CD4-positive, alpha-beta memory T cell (primary cell): ENCODE measurements at places on chromosomes 6 and 20.

DNA sequence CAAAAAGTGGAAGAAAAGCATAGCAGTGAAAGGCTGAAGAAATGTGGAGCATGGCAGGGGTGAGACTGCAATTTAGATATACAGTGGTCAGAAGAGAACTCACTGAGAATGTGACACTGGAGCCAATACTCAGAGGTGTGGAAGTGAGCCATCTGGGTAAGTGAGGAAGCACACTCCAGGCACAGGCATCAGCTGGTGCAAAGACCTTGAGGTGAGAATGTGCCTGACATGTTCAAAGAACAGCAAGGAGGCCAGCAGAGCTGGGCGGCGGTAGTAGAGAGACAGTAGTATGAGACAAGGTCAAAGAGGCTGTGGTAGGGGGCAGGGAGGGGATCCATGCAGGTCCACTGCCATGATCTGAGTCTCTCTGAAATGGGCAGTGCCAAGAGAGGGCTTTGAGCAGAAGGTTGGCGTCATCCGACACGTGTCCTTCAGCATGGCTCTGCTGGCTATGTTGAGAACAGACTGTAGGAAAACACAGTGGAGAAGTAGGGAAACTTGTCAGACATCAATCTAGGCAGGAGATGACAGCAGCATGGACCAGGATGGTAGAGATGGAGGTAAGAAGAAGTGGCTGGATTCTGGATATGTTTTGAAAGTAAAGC lies 84.4 kb downstream of the PLCG1 start:
- DNase-seq, result no peak

- no peak for DNase-seq
These were observed 1.2 kb upstream of the ACSS1 start for GRCh38 chr20:25058847-25059810.

DNA sequence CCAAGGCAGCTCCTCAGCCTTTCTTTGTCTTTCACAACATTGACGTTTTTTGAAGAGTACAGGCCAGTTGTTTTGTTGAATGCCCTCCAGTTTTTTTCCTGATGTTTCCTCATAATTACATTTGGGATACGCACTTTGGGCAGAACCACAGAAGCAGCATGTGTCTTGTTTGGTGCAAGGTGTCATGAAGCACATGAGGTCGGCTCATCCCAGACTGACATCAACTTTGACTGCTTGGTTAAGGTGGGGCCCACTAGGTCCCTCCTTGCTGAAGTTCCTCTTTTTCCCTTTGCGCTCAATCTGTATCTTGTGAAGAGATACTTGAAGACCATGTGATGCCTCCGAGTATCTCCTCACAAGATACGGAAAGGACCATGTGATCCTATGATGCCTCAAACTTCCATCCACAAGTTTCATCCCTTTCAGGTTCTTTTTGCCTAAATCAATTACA lies 10.5 kb downstream of the SNAI1 start:
- no peak for DNase-seq

- no peak for DNase-seq
These were observed 3.2 kb downstream of the TXLNB start for GRCh38 chr6:139288496-139289040.

GRCh38 chr20:32289661-32290431 lies 12.4 kb downstream of the KIF3B start:
- no peak for DNase-seq

GRCh38 chr6:126631363-126631762 lies 291.4 kb downstream of the CENPW start:
- DNase-seq, result no peak

- DNase-seq, result no peak
These were observed 19.6 kb downstream of the FARS2 start for GRCh38 chr6:5280920-5281319.

DNA sequence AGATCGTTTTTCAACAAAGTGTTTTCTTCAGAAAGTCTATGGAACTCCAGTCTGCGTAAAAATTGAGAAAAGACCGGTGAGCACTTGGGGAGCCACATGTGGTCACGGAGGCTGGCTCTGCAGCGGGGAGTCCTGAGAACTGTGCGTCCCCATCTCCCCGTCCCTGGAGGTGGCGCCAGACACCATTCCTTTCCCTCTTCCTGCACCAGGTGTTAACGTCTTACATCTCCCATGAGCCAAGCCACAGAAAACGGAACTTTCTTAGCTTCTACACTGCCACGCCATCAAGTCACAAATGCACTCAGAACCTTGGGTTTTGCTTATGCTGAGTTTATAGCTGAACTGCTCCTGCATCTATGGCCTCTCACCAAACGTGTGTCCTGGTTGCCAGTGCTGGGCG lies 62.6 kb downstream of the GINS1 start:
- peak; percentile 22 for DNase-seq

DNA sequence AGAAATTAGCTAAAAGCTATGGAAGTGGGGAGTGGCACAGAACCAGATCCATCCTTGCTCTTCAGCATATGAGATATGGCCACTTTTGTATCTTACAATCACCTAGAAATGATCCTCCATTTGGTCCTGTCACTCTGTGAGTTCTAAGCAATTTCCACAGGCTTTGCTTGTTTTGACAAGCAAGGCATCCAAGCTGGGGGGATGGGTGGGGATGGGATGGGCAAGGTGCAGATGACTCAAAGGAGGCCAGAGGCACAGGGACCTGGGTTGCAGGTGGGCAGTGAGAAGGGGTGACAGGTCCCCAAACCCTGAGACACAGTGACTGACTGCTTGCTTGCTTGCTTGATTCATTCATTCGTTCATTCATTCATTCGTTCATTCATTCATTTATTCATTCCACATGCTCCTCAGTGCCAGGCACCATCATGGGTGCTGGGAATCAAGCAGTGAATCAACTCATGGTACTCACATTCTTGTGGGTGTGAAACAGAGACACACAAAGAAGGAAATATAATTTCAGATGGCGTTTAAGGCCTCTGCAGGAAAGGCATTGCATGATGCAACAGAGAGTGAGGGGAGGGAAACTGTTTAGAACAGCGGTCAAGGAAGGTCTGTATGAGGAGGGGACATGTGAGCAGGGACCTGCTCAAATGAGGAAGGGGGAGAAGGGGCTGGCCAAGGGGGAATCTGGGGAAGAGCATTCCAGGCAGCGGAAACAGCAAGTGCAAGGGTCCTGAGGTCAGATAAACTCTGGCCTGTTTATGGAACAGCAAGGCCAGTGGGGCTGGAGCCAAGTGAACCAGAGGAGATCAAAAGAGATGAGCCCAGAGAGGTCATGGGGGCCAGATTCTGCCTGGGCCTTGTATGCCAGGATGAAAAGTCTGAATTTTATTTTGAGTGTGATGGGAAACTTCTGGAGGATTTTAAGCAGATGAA lies 3.4 kb downstream of the KCNB1 start:
- DNase-seq, result no peak

DNA sequence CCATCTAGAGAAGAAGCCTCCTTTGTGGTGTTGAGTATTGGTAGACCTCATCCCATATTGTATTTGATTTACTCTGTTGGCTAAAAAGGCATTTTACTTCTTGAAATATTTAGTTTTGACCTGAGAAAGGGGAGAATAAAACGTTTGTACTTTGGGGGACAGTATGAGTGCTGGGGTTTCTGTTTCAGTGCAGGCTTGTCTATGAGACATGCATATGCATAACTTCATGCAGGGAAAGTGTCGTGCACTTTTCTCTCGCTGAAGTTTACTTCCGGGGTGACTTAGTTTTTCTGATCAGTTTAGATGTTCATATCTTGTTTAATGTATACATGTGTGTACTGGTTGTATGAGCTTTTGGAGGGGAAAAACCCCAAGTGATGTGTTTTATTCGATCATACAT lies 59.5 kb downstream of the UTRN start:
- DNase-seq, result peak; percentile 45

DNA sequence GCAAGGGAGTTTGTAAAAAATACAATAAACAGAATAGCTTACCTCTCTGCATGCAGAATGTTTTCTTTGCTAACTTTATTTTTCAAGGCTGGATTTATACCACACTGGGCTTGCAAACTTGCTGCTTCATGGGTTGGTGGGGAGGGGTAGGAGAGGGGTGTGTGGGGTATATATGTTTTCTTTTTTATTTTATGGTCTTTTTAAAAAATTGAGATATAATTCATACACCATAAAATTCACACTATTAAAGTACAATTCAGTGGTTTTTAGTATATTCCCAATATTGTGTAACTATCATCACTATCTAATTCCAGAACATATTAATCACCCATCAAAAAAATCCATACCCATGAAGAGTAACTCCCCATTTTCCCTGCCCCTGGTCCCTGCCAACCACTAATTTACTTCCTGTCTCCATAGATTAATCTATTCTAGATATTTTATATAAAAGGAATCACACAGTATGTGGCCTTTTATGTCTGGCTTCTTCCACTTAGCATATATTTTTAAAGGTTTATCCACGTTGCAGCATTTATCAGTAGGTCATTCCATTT lies 14.3 kb upstream of the TRPC4AP start:
- DNase-seq, result no peak

DNA sequence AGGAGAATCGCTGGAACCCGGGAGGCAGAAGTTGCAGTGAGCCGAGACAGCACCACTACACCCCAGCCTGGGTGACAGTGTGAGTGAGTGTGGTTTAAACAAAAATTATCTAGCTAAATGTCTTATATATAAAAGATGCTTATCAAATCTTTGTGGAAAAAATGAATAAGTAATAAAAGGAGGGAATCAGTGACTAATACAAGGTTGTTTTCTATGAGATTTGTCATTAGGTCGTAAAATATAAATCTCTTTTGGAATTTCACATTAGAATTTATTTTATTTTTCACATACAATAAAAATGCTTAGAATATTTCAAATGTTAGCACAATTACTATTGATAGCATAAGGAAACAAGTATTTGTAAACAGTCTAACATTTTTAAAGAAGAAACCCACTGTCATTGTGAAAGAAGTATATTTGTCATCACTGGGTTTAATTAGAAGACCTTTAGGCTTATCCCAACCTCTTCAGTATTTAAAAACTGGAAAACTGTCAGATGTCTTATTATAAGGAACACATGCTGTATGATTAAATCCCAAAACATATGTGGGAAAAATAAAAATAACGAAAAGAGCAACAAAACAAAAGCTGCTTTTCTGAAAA lies 47.1 kb downstream of the ASCC3 start:
- DNase-seq, result no peak

- peak; percentile 89 for DNase-seq
These were observed 41.3 kb downstream of the PCNA start for GRCh38 chr20:5078399-5078958.

- no peak for DNase-seq
These were observed 54.9 kb downstream of the CEP162 start for GRCh38 chr6:84172574-84172973.

DNA sequence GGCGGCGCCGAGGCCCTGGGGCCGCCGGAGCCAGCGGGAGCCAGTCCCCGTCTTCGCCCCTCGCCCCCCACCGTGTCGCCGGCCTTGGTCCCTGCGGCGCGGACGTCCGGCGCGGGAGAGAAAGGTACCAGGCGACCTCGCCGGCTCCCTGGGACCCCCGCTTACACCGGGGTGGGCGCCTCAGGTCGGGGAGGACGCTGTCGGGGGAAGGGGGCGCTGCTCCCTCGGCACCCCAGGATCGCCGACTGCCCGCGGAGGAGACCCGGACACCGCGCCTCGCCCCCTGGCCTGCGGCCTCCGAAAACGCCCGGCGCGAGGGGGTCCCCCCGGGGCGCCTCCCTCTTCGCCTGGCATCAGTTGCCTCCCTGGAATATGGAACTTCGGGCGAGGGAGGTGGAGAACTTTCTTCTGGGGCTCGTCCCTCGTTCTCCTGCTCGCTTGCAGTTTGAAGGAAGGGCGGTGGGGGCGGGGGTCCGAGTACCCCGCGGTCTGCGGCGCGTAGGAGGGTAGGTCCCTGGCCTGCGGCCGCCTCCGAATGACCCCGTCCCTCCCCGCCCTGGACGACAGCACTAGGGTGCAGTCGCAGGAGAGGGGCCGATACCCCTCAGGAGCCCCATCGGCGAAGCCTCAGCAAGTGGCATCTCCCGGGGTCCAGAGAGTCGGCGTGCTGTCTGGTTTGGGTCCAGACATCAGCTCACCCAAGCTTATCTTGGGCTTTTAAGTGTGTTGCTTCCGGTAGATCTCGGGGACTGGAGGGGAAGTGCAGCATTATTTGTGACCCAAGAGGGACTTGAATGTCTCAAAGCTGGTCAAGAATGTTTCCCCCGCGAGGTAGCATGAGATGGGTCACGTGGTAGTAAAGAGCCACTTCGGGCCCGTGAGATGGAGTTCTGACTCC lies 549 bp downstream of the ANKRD6 start:
- DNase-seq, result peak; percentile 26

- DNase-seq, result no peak
These were observed 306.5 kb downstream of the C6orf118 start for GRCh38 chr6:165002866-165003265.

DNA sequence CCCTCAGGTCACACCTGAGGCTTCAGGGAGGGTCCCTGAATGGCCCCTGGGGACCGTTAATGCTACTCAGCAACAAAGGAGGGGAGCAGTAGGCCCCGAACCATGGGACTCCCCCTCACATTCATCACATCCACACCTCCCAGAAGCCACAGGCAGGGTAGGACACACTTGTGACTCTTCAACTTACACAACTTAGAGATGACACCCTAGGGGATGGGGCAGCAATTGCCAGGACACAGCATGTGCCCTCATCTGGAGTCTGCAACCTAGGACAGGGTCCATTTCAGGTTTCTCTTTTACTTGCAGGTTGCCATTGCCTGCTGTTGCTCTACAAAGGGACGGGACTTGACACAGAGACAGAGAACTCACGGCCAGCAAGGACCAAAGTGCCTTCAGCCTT lies 770 bp downstream of the ULBP3 start:
- DNase-seq, result no peak

GRCh38 chr6:166683477-166683876 lies 56.4 kb upstream of the RPS6KA2 start:
- DNase-seq, result no peak

- no peak for DNase-seq
These were observed 167.0 kb downstream of the NFATC2 start for GRCh38 chr20:51375561-51375960.

DNA sequence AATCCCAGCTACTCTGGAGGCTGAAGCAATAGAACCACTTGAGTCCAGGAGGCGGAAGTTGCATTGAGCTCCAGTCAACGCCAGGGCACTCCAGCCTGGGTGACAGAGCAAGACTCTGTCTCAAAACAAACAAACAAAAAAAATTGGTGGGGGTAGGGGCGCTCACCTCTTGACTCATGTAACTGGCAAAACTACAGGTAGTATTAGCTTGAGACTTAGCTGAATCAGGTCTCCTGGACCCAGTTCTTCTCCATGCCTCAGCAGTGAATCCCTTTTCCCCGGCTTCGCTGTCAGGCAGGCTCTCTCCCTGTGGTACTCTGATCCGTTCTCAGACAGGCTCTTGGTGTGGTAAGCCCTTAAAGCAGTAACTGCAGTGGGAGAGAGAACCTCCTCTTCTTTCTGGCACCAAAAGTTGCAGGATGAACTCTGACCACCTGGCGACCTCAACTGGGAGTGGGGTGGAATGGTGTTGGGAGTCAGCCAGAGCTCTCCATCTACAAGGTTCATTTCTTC lies 12.9 kb downstream of the SLC9A8 start:
- DNase-seq, result no peak
